ENCODE measurements at places on chromosomes 16 and 17.
A peak's percentile ranks its signal among the peaks of the same experiment; 100 is the strongest.

- no peak for DNase-seq
Observed at GRCh38 chr17:27524594-27524993, 68.3 kb downstream of the KSR1 start.

- DNase-seq, result no peak
Observed at GRCh38 chr17:82299452-82299851, 18.0 kb downstream of the CD7 start.

GRCh38 chr17:56838687-56839086, 4.7 kb downstream of the DGKE start:
- no peak for DNase-seq

- DNase-seq, result no peak
Observed at GRCh38 chr16:31429796-31430195, 1.6 kb upstream of the COX6A2 start.

GRCh38 chr17:47776330-47777197, 43.5 kb downstream of the TBX21 start:
- DNase-seq, result no peak

DNA sequence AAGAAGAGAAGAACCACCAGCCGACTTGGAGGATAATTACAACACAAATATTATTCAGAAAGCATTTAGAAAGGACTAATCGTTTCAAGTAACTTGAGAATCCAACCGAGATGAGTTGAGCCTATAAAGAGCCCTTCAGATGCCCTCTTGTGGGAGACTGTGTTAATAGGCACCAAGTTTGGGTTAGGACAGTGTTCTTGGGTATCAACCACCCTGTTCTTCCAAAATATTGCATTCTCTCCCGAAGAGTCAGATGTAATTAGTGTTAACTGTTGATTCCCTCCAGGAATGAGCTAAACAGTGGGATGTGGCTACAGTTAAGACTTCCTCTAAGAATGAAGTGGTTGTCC, 87.8 kb upstream of the NOL11 start:
- DNase-seq, result peak; percentile 17

DNA sequence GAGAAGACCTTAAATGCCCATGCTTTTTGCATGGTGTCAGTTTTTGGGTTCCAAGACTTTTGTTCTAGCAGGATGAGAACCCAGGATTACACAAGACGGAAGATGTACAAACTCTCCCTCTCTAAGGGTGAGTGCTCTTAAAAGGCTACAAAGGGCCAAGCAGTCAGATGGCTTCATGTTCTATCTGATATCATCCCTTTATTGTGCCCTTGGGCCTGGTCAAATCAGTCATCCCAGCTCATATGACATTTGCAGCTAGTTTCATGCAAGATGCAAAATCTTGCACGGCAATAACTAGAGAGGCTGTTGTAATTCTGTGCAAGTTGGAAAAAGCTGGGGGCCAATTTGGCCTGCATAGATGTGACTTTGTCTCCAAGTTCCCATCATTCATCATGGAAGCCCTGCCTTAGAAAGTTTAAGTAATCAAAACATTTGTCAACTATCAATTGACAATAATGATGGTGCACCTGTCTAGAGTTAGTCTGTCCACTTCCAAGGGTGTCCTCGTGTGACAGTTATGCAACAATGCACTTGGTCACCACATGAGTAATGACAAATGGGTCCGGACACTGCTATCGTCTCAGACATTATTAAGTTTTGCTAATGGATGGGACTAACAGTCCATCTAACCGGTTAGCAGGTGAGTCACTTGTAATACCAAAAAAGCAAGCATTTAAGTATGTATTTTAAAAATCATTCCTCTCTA, 58.6 kb upstream of the ZFHX3 start:
- DNase-seq, result no peak

DNA sequence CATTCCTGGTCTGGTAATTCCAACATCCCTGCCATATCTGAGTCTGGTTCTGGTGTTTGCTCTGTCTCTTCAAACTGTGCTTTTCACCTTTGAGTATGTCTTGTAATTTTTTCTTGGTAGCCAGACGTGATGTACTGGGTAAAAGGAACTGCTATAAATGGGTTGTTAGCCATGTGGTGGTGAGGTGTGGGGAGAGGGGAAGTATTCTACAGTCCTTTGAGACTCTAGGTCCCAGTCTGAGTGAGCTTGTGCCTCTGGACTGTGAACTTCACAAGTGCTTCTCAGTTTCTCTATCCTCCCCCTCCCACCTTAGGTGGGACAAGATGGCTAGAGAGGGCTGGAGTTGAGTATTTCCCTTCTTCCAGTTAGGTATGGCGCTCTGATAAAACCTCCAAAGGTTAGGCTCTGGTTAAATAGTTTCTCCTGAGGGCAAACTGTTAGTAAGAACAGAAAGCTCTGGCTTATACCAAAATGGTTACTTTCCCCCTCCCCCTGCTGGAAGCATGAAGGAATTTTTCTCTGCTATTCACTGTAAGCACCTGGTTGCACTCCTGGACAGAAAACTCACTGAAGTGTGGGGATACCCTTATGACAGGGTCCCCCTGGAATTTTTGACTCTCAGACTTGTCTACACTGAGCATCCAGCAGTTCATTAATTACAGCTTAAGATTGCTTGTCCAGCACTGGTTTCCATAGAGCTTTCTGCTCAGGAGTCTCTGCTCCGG, 87.8 kb downstream of the MARCHF10 start:
- DNase-seq, result no peak

Data from smooth muscle cell of the brain vasculature (primary cell).